BJ (cell line): ENCODE measurements at places on chromosomes 2 and 18.

DNA sequence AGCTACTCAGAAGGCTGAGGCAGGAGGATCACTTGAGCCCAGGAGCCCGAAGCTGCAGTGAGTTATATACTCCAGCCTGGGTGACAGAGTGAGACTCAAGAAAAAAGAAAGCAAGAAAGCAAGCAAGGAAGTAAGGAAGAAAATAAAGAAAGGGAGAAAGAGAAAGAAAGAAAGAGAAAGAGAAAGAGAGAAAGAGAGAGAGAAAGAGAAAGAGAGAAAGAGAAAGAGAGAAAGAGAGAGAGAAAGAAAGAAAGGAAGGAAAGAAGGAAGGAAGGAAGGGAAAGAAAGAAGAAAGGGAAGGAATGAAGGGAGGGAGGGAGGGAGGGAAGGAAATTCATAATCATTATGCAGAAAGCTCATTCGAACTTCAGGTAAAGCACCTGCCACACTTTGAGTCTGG is 33.9 kb downstream of the KIF3C start:
- DNase-seq = no peak

- DNase-seq = no peak
These were observed 75.2 kb upstream of the RMDN2 start for GRCh38 chr2:37849911-37850310.

GRCh38 chr2:241507430-241508239 is 749 bp downstream of the STK25 start:
- no peak for DNase-seq

DNA sequence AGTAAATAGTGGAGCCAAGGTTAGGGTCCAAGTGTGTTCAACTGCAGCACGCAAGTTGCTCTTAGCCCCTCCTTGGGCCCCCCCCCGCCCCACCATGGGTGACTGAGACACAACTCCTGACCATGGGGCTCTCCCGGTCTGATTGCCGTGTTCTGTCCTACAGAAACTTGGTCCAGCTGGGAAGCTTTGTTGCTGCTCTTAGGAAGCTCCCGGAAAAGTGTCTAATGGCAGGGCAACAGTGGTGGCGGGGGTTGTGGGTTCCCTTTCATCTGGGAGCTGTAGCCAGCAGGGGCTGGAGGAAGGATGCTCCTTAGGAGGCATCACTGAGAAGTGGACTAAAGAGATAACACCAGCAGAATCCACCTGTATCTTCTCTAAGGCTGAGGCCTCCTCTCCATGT is 111.1 kb downstream of the CYP26B1 start:
- no peak for DNase-seq

- DNase-seq = no peak
These were observed 8.9 kb upstream of the FAP start for GRCh38 chr2:162252153-162252552.

GRCh38 chr2:59458800-59459199 is 1094.7 kb downstream of the BCL11A start:
- no peak for DNase-seq
